ENCODE measurements at places on chromosomes 6 and 20. TPM values are rescaled to one million over a fixed set of nuclear protein-coding genes. Genes with fewer than 3 reads are reported as not detected.

NNAT gene
- not detected for total RNA-seq

UTRN gene
- 10.7 TPM for total RNA-seq

SIRPB1 gene
- total RNA-seq: 0.18 TPM

GRCh38 chr6:22544476-22544875, 24.9 kb upstream of the HDGFL1 start:
- DNase-seq: no peak
- no peak overlapping the region for H3K4me3 ChIP-seq

GRCh38 chr20:21808139-21808538, 102.7 kb downstream of the PAX1 start:
- peaks cover 39% of the 10 kb centered on the region for H3K4me1 ChIP-seq
- H3K36me3 ChIP-seq: no peaks in the 10 kb centered on the region
- H3K4me3 ChIP-seq: no peak overlapping the region

DNA sequence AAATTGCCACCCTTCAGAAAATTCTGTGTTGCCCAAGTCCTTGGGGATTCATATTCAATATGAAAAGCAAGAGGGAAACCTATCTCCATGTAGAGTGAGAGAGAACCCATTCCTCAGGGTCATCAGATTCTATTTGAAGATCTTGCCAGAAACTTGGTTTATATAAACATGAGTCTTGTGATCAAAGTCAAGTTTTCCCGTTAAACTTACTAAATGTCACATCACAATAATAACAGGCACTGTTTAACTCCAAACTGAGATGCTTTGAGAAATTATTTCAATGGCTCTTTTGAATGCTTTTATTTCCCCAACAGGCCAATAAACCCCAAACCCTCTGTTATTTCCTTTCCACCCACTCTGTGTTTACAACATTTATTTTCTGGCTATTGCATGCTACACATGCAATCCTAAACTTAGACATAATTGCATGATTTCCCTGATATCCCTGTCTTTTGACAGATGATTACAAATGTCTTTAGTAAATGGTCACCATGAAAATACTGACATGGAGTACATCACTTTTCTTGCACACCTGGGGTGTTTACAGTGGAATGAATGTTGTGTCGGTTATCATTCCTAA, 31.1 kb upstream of the SSTR4 start:
- H3K27me3 ChIP-seq: no peaks in the 10 kb centered on the region
- H3K27ac ChIP-seq: no peak overlapping the region
- H3K4me1 ChIP-seq: peaks cover 7% of the 10 kb centered on the region
- no peak overlapping the region for H3K4me3 ChIP-seq
- no peak for DNase-seq

Data from Karpas-422 (cell line).